ENCODE measurements at places on chromosomes 1 and 21. TPM values are rescaled to one million over a fixed set of nuclear protein-coding genes. Genes with fewer than 3 reads are reported as not detected.

- peaks cover 4% of the 10 kb centered on the region for H3K27me3 ChIP-seq
- H3K4me3 ChIP-seq = no peak overlapping the region
- no peaks in the 10 kb centered on the region for H3K4me1 ChIP-seq
- no peak for DNase-seq
- no peak overlapping the region for H3K27ac ChIP-seq
Measured at GRCh38 chr1:57572016-57572415, 148.2 kb upstream of the DAB1 start.

DNA sequence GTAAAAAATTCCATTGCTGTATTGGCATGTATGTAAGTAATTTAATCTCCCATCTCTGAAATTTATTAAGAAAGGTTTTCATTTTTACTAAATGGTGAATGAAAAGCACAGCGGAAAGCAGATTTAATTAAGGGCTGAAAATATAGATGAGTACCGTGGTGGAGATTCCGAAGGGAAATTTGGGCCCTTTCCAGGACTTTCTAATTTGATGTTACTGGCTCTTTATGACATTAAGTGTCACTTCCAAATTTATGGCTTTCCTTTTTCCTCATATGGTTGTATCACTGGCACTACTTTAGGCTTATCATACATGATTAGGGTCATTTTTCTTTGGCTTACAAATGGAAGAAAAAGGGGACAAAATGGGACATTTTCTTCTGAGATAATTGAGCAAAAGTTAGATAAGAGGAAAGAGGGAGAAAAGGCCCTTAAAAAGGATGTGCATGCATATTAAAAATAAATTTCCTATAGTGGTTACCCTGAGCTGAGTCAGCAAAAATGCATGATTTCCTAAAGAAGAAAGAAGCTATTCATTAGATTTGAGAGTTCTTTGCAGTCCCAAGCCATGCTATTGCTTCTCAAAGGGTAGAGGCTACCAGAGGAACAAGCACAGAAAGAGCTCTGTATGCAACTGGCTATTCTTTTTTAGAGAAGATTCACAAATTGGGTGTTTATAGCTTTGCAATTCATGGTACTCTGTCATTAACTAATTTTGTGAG is 74.9 kb upstream of the CNIH3 start:
- DNase-seq = no peak
- no peak overlapping the region for H3K4me3 ChIP-seq
- no peaks in the 10 kb centered on the region for H3K36me3 ChIP-seq
- H3K4me1 ChIP-seq = peaks cover 19% of the 10 kb centered on the region
- H3K27ac ChIP-seq = no peak overlapping the region

Gene WNT2B
- total RNA-seq = not detected

Gene RGS18
- total RNA-seq = 0.23 TPM

DNA sequence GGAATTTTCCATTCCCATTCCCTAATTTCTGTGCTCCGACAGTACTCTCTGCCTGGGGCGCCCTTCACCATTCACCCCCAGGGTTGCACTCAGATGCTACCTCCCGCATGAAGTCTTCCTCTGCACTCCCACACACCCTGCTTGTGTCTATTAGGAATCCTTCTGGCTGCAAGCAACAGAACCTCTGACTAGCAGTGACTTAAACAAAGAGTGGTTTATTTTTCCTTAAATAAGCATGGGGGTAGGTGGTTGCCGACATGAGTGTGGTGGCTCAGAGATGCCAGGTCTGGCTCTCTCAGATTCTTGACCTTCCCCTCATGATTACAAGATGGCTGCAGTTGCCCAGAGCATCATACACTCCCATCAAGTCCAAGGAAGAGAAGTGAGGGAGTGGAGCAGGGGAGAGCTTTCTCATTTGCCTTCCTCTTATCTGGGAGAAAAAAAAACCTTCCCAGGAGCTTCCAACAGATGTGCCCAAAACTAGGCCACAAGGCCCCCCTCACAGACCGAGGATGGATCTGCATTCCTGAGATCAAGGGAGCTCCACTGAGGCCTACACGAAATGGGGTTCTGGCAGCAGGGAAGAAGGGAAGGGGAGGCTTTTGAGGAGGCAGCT is 49.6 kb upstream of the LBR start:
- peak overlapping the region; percentile 25 for H3K27ac ChIP-seq
- no peaks in the 10 kb centered on the region for H3K36me3 ChIP-seq
- H3K27me3 ChIP-seq = no peaks in the 10 kb centered on the region
- peaks cover 41% of the 10 kb centered on the region for H3K4me1 ChIP-seq
- H3K4me3 ChIP-seq = no peak overlapping the region
- no peak for DNase-seq

DNA sequence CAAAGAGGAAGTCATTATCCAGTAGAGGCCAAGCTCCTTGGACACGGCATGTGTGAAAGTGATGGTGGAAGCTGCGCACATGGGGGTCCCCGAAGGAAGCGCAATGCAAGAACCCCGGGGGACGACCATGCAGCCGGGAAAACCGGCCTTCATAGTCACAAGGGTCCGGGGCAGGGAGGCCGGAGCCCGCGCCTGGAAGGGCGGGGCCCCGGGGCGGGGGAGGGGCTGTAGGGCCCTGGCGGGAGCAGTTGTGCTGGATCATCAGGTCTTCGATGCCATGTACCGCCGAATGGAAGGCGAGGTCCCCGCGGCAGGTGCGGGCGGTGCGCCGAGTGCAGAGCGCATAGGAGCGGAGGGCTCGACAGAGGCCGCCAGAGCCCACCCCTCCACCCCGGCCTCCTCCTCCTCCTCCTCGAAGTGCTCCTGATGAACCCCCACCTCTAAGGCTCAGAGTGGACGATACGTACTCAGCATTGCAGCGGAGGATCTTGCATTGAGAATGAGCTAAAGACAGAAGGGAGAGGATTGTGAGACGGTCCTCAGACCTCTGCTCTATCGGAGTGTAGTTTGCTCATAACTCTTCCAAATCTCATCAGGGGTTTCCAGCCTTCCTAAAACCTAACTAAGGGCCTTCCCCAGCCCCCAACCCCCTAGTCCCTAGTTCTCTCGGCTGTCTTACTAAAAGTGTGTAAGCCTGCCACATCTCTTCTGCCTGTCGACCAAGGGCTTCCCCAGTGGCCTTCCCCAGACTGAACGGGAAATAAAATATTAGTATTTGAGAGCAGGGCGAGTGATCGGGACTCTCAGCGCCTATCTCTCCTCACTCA is 2.1 kb downstream of the HJV start:
- DNase-seq = no peak
- H3K27me3 ChIP-seq = peaks cover 37% of the 10 kb centered on the region
- H3K36me3 ChIP-seq = no peaks in the 10 kb centered on the region
- peaks cover 7% of the 10 kb centered on the region for H3K4me1 ChIP-seq

Gene SPRR3
- total RNA-seq = not detected

DNA sequence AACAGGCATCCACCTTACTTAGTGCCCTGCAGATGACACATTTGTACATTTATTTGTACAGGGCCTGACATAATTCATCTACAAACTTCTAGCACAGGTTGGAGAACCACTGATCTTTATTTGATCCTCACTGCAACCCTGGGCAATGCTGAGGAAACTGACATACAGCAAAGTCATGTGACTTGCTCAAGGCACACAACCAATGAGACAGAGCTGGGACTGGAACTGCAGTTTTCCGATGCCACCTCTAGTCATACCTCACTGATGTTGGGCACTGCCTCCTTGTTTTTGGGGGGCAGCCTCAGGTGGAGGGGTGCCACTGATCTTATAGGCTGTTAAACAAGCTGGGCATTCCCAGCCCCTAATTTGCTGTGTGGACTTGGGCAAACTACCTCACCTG is 3.4 kb downstream of the PROK1 start:
- no peak overlapping the region for H3K4me3 ChIP-seq
- H3K27me3 ChIP-seq = peaks cover 4% of the 10 kb centered on the region
- no peak for DNase-seq
- no peaks in the 10 kb centered on the region for H3K36me3 ChIP-seq

Gene MCOLN3
- total RNA-seq = 0.25 TPM

DNA sequence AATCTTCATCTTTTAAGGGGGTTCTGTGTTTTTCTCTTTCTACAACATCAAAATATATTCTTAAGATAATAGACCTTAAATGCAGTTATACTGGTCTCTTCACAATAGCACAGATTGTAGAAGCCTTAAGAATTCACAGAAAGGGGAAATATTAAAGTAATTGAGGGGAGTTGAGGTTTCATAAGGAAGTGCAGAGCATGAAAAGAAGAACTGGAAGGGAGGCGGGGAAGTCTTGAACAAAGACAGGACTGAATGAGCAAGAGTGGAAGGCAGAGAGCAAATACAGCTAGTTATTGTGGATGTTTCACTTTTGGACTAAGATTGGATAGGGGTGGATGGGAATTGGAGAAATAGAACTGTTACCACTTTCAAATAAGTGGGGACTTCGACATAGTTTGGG is 67.7 kb downstream of the PTGER3 start:
- no peak overlapping the region for H3K27ac ChIP-seq
- DNase-seq = no peak
- H3K36me3 ChIP-seq = no peaks in the 10 kb centered on the region
- H3K4me1 ChIP-seq = no peaks in the 10 kb centered on the region

Gene OR14K1
- not detected for total RNA-seq

GRCh38 chr1:117930484-117930883 is 945 bp downstream of the WDR3 start:
- H3K27ac ChIP-seq = peak overlapping the region; percentile 91
- H3K27me3 ChIP-seq = no peaks in the 10 kb centered on the region
- no peak for DNase-seq
- peak overlapping the region; percentile 99 for H3K4me3 ChIP-seq
- H3K4me1 ChIP-seq = peaks cover 59% of the 10 kb centered on the region

DNA sequence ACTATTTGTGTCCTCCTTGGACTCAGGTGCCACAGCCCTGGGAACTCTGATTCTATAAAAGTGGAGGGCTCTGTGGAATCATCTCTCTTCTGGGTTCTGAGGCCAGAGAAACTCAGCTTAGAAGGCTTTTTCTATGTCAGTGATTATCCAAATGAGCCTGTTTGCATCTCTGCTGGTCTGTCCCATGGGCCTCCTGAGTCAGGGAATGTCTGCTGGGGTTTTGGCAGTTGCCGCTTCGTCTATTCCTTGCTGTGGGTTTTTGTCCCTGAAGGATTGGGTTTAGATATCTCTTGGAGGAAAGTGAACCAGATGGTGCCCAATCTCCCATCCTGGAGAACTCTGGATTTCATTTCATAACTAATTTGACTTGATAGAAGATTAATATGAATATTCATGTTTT is 297.6 kb downstream of the HHAT start:
- H3K4me1 ChIP-seq = no peaks in the 10 kb centered on the region
- H3K36me3 ChIP-seq = no peaks in the 10 kb centered on the region
- H3K27me3 ChIP-seq = no peaks in the 10 kb centered on the region
- DNase-seq = no peak
- no peak overlapping the region for H3K4me3 ChIP-seq

Gene CD247
- total RNA-seq = 229 TPM

DNA sequence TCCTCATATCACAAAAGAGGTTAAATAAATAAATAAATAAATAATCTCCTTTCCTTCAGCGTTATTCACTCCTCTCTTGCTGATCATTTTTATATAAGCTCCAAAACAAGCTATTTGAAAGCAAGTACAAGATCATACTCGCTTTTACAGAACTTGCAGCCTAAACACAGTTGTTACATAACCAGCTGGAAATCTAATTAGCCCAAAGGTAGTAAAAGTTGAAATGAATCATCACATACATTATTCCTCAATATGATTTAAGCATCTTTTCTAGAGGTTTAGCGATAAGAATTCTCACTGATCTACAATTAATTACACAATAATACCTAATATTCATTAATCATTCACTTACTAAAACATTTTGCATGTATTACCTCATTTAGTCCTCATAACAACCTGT is 160.2 kb downstream of the COP1 start:
- DNase-seq = no peak
- H3K4me3 ChIP-seq = no peak overlapping the region
- H3K36me3 ChIP-seq = peaks cover 10% of the 10 kb centered on the region
- H3K27ac ChIP-seq = no peak overlapping the region

- no peak for DNase-seq
- no peak overlapping the region for H3K4me3 ChIP-seq
- no peaks in the 10 kb centered on the region for H3K4me1 ChIP-seq
- H3K27ac ChIP-seq = no peak overlapping the region
Measured at GRCh38 chr21:21076491-21076890, 78.3 kb downstream of the NCAM2 start.
